Cerebellum (tissue), 4 donors: ENCODE measurements at places on chromosomes 12 and 14.
A peak's percentile ranks its signal among the peaks of the same experiment; 100 is the strongest.

GRCh38 chr14:33573301-33573880 is 377.5 kb downstream of the EGLN3 start:
- DNase-seq = no peak

DNA sequence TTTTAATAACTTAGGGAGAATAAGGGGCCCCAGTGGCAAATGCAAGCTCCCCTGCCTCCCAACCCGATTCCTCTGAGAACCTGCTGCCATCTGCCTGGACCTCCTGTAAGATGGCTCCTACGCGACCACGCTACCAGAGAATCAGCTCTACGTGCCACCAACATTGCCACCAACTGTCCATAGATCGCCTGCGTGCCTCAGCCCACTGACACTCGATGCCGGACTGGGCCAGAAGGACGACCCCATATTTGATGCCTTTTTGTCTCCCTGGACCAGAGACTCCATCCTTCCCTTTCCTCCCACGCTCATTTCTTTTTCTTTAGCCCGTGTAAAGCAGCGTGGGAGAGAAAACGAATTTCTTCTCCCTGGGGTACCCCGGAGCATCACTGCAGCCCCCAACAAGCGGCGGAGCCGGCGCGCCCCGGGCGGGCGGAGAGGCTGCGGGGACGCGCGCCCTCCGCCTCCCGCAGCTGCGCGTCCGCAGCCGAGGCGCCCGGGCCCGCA is 565 bp upstream of the KLHL42 start:
- DNase-seq = peak; percentile 50

DNA sequence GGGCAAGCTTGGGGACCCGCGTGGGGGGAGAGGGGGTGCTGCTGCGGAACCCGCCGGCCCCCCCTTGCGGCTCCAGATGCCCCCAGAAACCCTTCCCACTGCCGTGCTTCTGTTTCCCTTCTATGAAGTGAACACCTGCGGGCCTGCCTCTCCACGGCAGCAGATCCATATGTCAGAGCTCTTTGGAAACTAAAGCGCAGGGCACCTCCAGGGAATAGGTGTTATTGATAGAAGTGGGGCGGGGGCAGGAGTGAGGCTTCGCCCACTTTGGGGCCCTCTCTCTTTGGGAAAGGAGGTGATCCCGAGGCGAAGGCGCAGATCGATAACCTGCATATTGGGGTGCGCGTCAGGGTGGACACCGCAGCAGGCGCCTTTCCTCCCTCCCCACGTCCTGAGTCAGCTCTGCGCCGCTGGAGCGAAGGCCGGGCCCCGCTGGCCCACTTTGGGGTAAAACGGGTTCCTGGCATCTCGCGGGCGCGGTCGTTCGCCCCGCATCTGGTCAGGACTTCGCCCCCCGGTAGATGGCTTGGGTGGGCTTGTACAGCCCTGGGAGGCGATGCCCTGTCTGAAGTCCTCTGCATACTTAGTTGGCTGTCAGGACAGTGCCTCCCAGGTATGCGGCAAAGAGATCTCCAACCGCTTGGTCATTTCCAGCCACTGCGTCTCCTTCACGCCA is 524 bp downstream of the KMT5A start:
- no peak for DNase-seq

DNA sequence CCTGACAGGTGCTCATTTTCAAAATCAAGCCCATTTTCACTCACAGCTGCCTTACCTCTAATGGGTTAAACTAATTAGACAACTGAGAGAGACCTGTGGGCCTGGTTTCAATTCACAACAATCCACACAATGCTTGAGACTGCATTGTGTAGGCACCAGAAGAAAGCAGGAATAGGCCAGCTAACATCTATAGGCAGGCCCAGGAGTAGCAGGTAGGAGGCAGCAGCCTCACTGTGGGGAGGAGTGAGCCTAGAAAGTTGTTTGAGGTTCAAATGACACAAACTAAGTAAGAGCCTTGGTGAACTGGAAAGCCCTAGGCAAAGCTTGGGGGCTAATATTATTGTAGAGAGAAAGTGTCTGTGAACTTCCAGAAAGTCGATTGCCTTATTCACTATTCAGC is 289.5 kb upstream of the CCDC196 start:
- DNase-seq = no peak

DNA sequence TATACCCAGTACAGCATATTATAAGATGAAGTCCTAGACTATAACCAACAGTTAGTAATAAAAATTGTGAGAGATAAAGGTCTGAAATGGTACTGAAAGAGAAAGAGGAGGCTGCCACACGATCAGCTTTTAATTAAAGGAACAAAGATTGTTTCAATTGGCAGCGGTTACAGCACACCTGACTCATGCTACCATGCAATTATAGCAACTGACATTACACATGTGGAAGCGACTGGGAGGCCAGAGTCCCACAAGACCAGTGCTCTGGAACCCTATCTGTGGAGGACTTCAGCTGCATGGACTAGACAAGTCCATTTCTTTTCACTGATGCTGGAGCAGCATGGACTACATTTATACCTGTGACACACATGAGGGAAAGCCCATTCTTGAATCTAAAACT is 55.2 kb downstream of the SEL1L start:
- DNase-seq = no peak

GRCh38 chr14:93832665-93833064 is 44.4 kb upstream of the PRIMA1 start:
- DNase-seq = peak; percentile 91

DNA sequence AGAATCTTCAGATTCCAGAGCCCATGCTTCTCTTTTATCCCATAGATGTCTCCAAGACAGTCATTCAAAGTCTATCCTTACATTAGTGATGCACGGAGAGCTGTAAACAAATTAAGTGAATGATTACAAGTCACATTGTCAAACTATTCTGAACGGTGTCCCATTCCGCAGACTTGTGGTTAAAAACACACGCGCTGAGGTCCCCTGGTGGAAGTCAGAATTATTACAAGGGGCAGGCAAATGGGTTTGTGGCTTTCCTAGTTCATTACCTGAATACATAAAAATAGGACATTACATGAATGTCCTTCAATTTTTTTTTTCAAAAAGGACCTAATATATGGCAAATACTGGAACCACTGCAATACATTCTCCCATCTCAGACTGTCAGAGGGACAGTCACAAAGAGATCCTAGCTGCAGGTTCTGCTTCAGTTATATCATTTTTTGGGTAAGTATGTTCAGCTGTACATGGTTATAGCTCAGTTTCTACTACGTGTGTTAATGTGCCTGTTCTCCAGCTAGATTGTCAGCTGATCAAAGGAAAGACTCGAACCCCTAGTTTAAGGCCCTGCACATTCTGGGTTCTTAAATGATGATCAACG is 53.1 kb upstream of the STON2 start:
- peak; percentile 56 for DNase-seq

- no peak for DNase-seq
These were observed 48.5 kb downstream of the NTF3 start for GRCh38 chr12:5480218-5480937.

DNA sequence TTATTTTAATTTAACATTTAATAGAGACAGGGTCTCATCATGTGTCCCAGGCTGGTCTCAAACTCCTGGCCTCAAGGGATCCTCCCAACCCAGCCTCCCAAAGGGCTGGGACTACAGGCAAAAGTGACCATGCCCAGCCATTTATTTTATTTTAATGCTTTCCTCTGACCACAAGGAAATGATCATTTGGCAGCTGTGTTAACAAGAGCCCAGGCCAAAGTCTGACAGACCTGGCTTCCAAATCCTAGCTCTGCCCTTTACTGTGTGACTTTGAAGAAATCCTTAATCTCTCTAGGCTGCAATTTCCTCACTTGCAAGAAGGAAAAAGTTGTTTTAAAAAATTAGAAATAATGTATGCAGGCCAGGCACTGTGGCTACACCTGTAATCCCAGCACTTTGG is 16.7 kb upstream of the GCH1 start:
- DNase-seq = no peak

DNA sequence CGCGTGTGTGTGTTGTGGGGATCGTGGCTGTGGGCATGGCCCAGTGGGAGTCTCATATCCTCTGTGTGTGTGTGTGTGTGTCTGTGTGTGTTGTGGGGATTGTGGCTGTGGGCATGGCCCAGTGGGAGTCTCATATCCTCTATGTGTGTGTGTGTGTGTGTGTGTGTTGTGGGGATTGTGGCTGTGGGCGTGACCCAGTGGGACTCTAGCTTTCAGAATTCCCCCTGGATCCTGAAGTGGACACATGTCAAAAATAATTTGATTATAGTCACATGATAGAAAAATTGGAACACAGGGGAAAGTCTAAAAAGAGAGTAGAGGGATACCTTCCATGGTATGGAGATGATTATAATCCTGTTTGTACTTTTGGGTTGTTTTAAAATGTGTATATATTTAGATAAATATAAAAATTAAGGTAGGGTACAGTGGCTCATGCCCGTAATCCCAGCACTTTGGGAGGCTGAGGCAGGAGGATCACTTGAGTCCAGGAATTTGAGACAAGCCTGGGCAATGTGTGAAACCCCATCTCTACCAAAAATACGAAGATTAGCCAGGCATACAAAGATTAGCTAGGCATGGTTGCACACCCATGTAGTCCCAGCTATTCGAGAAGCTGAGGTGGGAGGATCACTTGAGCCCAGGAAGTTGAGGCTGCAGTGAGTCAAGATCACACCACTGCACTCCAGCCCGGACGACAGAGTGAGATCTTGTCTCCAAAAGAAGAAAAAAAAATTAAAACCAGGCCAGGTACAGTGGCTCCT is 11.0 kb downstream of the PAPLN start:
- no peak for DNase-seq

DNA sequence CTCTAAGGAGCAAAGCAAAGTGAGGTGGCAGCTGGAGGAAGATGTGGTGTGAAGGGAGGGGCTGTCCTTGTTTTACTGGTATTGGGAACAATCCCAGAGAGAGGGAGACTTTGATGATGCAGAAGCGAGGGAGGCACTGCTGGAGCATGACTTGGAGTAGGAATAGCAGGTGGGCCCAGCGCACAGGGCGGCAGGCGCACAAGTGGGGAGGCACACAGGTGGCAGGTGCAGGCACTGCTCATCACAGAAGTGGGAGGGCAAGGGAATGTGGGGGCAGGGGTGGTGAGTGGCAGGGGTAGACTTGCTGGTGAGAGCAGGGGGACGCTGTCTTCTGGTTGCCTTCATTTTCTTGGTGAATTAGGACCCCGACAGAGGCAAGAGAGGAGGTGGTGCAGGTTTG is 11.5 kb upstream of the IFI27 start:
- no peak for DNase-seq

DNA sequence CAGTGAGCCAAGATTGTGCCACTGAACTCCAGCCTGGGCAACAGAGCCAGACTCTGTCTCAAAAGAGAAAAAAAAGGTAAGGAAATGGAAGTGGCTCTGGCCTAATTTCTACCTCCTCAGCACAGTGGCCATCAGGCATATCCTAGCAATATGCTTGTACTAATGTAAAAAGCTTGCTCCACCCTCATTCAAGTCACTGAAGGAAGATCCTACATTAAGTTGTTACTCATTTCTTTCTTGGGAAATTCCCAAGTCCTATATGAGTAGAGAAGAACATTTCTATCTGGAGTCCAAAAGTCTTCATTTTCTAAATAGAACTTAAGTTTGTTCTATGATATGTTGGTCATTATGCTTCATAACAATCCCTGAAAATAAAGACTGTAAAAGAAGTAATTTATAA is 67.3 kb upstream of the HOXC13 start:
- DNase-seq = no peak

DNA sequence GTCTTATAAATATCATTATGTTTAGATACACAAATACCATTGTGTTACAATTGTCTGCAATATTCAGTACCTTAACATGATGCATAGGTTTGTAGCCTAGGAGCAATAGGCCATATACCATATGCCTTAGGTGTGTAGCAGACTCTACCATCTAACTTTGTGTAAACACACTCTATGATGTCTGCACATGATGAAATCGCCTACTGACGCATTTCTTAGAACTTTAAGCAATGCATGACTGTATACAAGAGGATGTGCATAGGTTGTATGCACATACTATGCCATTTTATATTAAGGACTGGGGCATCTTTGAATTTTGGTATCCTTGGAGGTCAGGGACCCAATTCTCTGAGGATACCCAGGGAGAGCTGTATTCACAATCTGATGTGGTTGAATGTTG is 10.1 kb upstream of the BTG1 start:
- no peak for DNase-seq

- no peak for DNase-seq
These were observed 10.3 kb downstream of the NRIP2 start for GRCh38 chr12:2824541-2824940.

DNA sequence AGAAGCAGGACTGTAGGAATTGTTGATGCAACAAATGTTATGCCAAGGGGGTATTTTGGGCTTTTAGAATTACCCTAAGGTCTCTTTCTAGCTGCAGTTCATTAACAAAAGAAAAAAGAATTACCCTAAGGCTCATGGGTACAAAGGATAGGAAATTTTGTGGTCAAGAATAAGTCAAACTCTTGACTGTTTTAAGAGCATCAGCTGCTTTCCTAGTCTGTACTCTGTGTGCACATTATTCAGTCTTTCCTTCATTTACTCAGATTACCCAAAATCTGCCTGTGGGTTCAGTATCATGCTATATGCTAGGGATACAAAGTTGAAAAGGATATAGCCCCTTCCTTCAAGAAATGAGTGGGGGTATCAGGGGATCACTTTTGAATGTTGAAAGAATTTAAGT is 36.5 kb upstream of the CCDC88C start:
- DNase-seq = no peak

DNA sequence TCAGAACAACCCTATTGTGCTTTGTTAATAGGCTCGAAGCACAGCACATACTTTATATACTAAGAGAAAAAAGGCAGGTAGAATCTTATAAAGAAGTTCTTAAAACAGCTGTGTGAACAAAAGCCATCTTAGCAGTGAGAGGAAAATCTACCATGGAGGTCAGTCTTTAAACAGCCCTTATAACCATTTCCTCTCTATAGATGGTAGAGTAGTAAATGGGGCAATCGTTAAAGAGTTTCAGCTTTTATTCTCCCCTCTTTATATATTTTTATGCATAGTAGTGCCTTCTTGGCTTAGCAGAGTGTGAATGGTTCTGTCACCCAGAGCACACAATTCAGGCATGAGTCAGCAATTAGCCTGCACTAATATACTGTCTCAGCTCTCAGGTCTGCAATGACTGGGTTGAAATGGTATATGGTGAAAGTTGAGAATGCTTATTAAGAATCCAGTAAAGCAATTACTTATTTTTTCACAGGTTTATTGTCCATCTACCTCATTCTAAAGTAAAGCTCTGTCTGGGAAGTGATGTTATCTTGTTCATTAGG is 305.0 kb downstream of the NELL2 start:
- DNase-seq = no peak

DNA sequence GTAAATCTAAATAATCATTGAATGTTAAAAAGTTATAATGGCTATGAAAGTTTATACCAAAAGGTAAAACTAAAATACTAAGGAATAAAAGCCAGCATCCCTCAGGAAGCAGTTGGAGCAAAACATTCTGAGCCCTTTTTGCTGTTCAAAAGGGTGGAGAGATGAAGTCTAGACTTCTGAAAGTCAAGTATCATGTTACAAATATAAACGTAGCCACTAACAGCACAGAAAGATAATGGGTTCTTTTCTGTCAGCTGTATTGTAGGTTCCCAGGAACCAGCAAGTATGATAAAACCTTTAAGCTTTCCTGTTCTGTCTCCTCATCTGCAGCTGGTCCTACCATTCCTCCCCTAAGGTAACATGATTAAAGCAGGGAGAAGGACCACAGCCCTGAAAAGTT is 16.4 kb upstream of the PLD4 start:
- DNase-seq = no peak

- DNase-seq = no peak
These were observed 9.0 kb upstream of the EAPP start for GRCh38 chr14:34548472-34548981.
